CD4-positive, alpha-beta T cell treated with Interleukin-15 for 1 hour (primary cell): ENCODE measurements at places on chromosomes 2 and 18.

DNA sequence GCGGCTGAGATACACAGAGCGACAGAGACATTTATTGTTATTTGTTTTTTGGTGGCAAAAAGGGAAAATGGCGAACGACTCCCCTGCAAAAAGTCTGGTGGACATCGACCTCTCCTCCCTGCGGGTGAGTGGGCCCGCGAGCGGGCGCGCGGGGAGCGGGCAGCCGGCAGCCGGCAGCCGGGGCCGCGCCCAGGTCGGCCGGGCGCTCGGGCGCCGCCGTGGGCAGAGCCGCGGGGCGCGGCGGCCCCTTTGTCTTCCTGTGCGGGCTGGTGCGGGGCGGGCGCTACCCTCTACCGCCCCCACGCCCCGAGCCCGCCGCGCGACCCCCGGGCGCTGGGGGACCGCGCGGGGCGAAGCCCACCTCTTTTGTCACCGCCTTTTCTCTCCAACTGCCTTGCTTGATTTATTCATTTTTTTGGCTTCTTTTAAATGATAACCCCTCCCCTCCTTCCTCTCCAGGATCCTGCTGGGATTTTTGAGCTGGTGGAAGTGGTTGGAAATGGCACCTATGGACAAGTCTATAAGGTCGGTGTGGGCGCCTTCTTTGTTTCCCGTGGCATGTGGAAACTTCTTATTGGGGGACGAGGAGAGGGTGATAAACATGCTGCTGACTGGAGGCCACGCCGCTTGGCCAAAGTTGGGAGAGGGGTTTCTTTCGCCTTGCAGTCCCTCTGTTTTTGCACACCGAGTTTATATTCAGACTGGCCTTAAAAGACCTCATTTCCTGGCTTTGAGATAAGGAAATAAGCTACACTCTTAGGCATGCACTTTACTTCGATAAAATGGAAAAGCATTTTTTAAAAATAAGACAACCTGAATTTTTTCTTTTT is 722 bp downstream of the MAP4K4 start:
- no peak for DNase-seq

GRCh38 chr2:157326698-157327097 is 1.1 kb upstream of the ERMN start:
- DNase-seq = no peak

GRCh38 chr18:34639687-34640086 is 70.4 kb upstream of the DTNA start:
- DNase-seq = no peak

- DNase-seq = no peak
Observed at GRCh38 chr18:3323900-3324299, 62.0 kb downstream of the MYL12B start.

- DNase-seq = no peak
Observed at GRCh38 chr2:39648580-39648979, 17.1 kb upstream of the TMEM178A start.

DNA sequence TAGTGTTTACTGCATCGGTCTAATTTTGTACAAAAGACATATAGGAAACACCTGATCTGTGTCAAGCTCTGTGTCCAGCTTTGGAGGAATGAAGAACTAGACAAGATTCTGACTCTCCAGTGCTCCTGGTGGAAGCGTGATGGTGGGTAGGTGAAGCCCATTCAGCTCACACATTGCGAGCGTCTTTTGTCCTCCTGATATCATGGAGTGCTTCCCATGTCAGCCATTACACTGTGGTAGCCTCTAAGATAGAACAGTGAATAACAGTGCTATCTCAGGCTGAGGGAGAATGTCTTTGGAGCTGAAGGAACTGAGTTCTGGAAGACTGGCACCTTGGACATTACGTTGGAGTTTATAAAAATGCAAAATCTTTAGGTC is 350.2 kb downstream of the CYRIA start:
- no peak for DNase-seq

- no peak for DNase-seq
Observed at GRCh38 chr18:77677536-77677935, 427.9 kb downstream of the GALR1 start.

DNA sequence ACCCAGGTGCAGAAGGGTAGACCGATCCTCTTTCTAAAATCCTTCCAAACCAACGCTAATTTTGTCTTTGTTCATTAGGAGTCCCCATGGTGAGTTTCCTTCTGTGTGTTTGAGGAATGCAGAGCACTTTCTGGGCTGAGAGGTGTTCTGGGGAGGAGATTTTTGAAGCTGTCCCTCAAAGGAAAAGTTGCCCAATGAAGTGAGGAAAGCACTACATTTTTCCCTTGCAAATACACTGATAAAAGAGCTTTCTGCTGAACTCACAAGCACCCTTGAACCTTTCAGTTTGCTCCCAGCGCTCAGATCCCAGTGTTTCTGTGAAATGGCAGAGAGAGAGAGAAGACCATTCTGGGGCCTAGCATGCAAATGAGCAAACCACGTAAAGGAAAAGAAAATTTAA is 299.6 kb upstream of the FANCL start:
- no peak for DNase-seq

GRCh38 chr2:209331291-209331844 is 92.5 kb upstream of the MAP2 start:
- DNase-seq = no peak

GRCh38 chr2:119112770-119113488 is 45.6 kb downstream of the C1QL2 start:
- no peak for DNase-seq

DNA sequence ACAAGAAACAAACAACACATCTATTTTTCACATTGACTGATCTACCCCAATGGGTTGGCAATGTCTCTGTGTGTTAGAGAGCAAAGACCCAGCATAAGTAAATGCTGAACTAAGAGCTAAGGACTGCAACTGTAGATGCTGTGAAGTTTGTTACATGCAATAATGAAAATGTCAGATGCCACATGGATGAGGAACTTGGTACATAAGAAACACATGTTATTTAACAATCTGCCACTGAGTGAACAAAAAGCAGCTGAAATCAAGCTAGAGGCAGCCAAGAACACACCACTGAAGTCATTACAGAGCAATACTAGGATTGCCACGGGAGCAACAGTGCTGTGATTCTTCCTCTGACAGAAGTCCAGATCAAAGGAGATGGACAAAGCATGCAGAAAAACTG is 389.4 kb downstream of the CDH2 start:
- DNase-seq = no peak

DNA sequence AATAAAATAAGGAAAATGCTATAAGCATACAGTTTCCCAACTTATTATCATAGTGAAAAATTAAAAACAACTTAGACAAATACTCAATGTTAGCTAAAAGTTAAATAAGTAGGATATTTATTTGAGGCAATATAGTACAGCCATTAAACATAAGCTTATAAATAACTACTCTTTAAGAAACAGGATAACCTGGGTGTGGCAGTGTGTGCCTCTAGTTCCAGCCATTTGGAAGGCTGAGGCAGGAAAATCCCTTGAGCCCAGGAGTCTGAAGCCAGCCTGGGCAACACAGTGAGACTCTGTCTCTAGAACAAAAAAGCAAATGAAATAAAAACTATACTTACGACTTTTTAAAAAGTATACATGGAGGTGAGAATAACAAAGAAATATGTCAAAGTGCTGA is 39.7 kb downstream of the VIL1 start:
- DNase-seq = no peak
